Bladder microvascular endothelial cell (primary cell): ENCODE measurements at places on chromosomes 2 and 18. TPM values are rescaled to one million over a fixed set of nuclear protein-coding genes. Genes with fewer than 3 reads are reported as not detected.

The RAX gene
- total RNA-seq: not detected in 2 replicates

The CHST9 gene
- total RNA-seq: not detected in 2 replicates

The SERPINB7 gene
- 0.16 TPM in 1 of 2 replicates, not detected in the other for total RNA-seq

The NTSR2 gene
- not detected in 2 replicates for total RNA-seq

The SERPINB4 gene
- total RNA-seq: 0.65 TPM in 1 of 2 replicates, not detected in the other

The KIAA2012 gene
- total RNA-seq: not detected in 2 replicates

The CNGA3 gene
- not detected in 2 replicates for total RNA-seq

The SERPINB8 gene
- total RNA-seq: 10.4 and 13.9 TPM in 2 replicates

The CFAP53 gene
- 0.16 and 0.31 TPM in 2 replicates for total RNA-seq

The LYG2 gene
- total RNA-seq: not detected in 2 replicates

The ONECUT2 gene
- 0.06 TPM in 1 of 2 replicates, not detected in the other for total RNA-seq

The ARHGAP25 gene
- total RNA-seq: 10.4 and 11.7 TPM in 2 replicates

The UGT1A6 gene
- not detected in 2 replicates for total RNA-seq

The ACOXL gene
- total RNA-seq: 0.06 TPM in 1 of 2 replicates, not detected in the other

The PRPF40A gene
- total RNA-seq: 67.5 and 126 TPM in 2 replicates

The PIGN gene
- 26.2 and 73.3 TPM in 2 replicates for total RNA-seq

The LCT gene
- under 0.01 TPM in 1 of 2 replicates, not detected in the other for total RNA-seq

The TAF1B gene
- total RNA-seq: 20.9 and 21.8 TPM in 2 replicates

The ABCA12 gene
- under 0.01 TPM in 1 of 2 replicates, not detected in the other for total RNA-seq

The NPPC gene
- 0.16 TPM in 1 of 2 replicates, not detected in the other for total RNA-seq

The GPR155 gene
- 0.81 and 2.8 TPM in 2 replicates for total RNA-seq

The CCBE1 gene
- total RNA-seq: 0.49 and 1.2 TPM in 2 replicates

The DCAF17 gene
- 8.9 and 23.2 TPM in 2 replicates for total RNA-seq

The TMEFF2 gene
- under 0.01 and 0.06 TPM in 2 replicates for total RNA-seq

The ASPRV1 gene
- 0.16 and 0.25 TPM in 2 replicates for total RNA-seq

The CPLX4 gene
- not detected in 2 replicates for total RNA-seq

The DSEL gene
- total RNA-seq: 2.6 and 11.9 TPM in 2 replicates

The STPG4 gene
- total RNA-seq: 0.16 and 0.31 TPM in 2 replicates

The CYP27C1 gene
- not detected in 2 replicates for total RNA-seq

The REEP1 gene
- 0.16 and 6.8 TPM in 2 replicates for total RNA-seq

The MC5R gene
- total RNA-seq: not detected in 2 replicates

The LHCGR gene
- not detected in 2 replicates for total RNA-seq

The COL3A1 gene
- 5.0 and 22.5 TPM in 2 replicates for total RNA-seq

The KCNIP3 gene
- under 0.01 and 0.06 TPM in 2 replicates for total RNA-seq

The SP5 gene
- not detected in 2 replicates for total RNA-seq

The GPR35 gene
- total RNA-seq: 0.16 and 0.50 TPM in 2 replicates

The SPC25 gene
- total RNA-seq: 3.0 and 5.0 TPM in 2 replicates

The AFF3 gene
- under 0.01 and 0.19 TPM in 2 replicates for total RNA-seq

The GREB1 gene
- total RNA-seq: 0.06 TPM in 1 of 2 replicates, not detected in the other
